Placental pericyte (primary cell): ENCODE measurements at places on chromosomes 2 and 18. TPM values are rescaled to one million over a fixed set of nuclear protein-coding genes. Genes with fewer than 3 reads are reported as not detected.

Gene CD207
- total RNA-seq: not detected in 2 replicates

Gene MRPS9
- 16.0 and 16.6 TPM in 2 replicates for total RNA-seq

Gene SPRED2
- total RNA-seq: 16.0 and 55.0 TPM in 2 replicates

Gene SH3BP4
- total RNA-seq: 61.3 and 125 TPM in 2 replicates

Gene RFX8
- 3.1 and 23.3 TPM in 2 replicates for total RNA-seq

Gene NCL
- total RNA-seq: 120 and 193 TPM in 2 replicates
